ENCODE measurements at places on chromosomes 2 and 18. TPM values are rescaled to one million over a fixed set of nuclear protein-coding genes. Genes with fewer than 3 reads are reported as not detected.

GRCh38 chr2:63590626-63591408, 2.1 kb downstream of the MDH1 start:
- H3K4me1 ChIP-seq: peaks cover 62% of the 10 kb centered on the region
- H3K27me3 ChIP-seq: no peaks in the 10 kb centered on the region
- DNase-seq: no peak
- H3K36me3 ChIP-seq: peaks cover 5% of the 10 kb centered on the region
- H3K27ac ChIP-seq: no peak overlapping the region

DNA sequence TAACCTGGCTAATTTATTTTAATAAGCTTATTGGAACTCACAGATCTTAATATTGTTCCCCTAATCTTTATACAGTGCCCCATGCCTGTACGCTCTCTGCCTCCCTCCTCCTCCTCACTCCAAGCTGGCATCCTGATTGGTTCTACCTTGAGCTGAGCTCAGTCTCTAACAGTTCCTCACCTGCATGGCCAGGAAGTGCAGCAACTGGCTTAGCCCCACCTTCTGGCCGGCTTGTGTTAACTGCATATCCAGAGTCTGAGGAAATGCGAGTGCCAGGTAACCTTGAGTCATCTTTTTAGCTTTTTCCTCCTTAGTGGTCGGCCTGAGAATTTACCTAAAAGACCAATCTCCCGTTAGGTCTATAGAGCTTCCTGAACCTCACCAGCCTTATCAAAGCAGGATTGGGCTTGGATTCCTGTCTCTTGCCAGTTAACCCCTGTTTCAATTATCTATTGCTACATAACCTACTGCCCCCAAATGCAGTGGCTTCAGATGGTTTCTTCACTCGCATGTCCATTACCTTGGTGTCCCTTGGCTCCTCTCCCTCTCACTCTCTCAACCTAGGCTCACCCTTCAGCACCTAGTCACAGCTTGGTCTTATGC, 89.5 kb upstream of the STK39 start:
- H3K27ac ChIP-seq: no peak overlapping the region
- H3K36me3 ChIP-seq: no peaks in the 10 kb centered on the region
- H3K4me3 ChIP-seq: no peak overlapping the region

DNA sequence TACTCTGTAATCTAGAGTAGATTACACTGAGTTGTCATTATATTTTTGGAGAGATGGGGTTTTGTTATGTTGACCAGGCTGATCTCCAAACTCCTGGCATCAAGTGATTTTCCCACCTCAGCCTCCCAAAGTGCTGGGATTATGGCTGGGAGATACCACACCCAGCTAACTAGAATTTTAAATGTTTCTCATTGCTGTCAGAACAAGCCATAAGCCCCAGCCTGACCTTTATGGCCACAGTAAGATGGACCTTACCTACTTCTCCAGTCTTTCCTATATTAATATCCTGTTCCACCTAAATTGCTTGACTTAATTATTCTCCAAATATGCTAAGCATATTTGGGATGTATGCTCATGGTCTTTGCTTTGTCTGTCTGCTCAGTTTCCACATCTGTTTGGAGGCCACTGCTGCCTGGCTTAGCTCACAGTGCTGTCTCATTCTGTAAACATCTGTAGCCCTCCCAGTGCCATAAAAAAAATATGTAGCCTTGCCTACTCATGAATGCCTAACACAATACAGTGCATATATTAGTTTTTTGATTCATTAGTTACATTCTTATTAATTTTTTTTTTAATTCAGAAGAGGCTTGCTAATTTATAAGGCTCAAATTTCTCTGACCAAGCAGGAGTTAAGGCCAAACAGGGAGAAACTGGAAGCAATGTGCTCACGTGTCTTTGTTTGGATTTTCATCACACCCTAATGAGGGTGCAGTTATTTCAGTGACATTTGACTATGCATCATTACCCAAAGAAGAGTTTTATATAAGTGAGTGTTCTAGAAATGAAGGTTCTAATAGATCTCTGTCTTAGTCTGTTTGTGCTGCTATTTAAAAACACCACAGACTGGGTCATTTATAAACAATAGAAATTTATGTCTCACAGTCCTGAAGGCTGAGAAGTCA, 45.3 kb upstream of the PSME4 start:
- H3K4me1 ChIP-seq: peaks cover 19% of the 10 kb centered on the region
- no peak overlapping the region for H3K4me3 ChIP-seq
- H3K36me3 ChIP-seq: peaks cover 10% of the 10 kb centered on the region
- no peak for DNase-seq
- no peaks in the 10 kb centered on the region for H3K27me3 ChIP-seq
- peak overlapping the region; percentile 81 for H3K27ac ChIP-seq

- no peak for DNase-seq
- H3K27me3 ChIP-seq: no peaks in the 10 kb centered on the region
- no peaks in the 10 kb centered on the region for H3K4me1 ChIP-seq
- H3K36me3 ChIP-seq: no peaks in the 10 kb centered on the region
- no peak overlapping the region for H3K27ac ChIP-seq
- no peak overlapping the region for H3K4me3 ChIP-seq
Observed at GRCh38 chr18:39966275-39966674, 1988.8 kb upstream of the PIK3C3 start.

GRCh38 chr2:219358170-219359075, 25.9 kb upstream of the RESP18 start:
- H3K27me3 ChIP-seq: peaks cover 63% of the 10 kb centered on the region
- H3K4me3 ChIP-seq: peak overlapping the region; percentile 30
- no peak for DNase-seq
- peaks cover 4% of the 10 kb centered on the region for H3K36me3 ChIP-seq
- H3K27ac ChIP-seq: no peak overlapping the region

DNA sequence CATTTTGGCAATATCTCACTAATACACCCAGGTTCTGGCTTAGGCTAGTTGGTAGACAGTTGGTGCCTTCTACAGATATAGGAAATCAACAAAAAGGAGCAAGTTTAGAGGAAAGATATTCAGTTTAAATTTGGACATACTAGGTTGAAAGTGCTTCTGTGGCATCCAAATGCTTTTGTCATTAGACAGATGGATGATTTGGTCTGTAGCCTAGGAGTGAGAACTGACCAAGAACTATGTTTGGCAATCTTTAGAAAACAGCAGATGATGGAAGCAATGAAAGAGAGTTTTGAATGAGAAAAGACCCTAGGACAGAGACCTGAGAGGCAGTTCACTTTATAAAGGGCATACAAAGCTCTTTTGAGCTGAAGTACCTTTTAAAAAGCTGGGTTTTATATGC, 201.3 kb upstream of the FSHR start:
- no peak for DNase-seq
- no peak overlapping the region for H3K4me3 ChIP-seq
- no peaks in the 10 kb centered on the region for H3K4me1 ChIP-seq
- H3K27me3 ChIP-seq: no peaks in the 10 kb centered on the region
- H3K27ac ChIP-seq: no peak overlapping the region
- no peaks in the 10 kb centered on the region for H3K36me3 ChIP-seq

Gene DYSF
- 3.0 TPM for polyA plus RNA-seq

Gene C2orf78
- polyA plus RNA-seq: not detected

Gene DOK6
- 0.02 TPM for polyA plus RNA-seq
